ENCODE measurements at places on chromosomes 2 and 18.

DNA sequence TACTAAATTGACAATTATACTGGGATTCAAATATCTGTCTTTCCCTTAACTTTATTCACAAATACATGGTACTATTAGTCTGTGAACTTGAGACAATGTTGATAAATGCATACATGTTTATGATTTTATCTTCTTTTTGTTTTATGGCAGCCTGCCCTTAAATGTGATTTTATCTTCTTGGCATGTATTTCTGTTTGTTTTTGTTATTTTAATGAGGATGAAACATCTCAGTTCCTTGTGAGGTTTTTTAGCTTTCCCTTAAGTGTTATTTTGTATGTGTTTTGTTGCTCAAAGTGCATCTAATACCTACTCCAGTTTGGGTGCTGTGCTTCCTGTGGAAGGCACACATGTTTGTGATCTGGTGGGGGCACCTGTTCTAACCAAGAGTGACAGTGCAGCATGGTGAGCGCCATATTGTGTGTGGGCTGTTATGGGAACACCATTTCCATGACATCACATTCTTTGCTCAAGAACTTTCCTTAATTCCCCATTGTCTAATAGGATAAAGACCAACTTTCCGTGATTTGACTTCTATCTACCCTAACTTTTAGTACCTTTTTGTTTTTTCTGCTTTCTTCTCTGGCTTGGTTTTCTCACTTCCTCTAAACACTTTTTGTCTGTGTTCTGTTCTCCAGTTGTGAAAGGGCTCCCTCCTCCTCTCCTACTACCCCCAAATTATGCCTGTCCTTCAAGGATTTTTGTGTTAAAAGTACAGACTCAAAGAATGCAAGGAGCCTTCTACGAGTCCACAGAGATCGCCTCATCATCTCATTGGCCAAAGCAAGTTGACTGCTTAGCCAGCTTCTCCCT, 162.1 kb upstream of the TTC39C start:
- DNase-seq = no peak

- DNase-seq = no peak
Observed at GRCh38 chr2:43019025-43019367, 207.4 kb downstream of the ZFP36L2 start.

DNA sequence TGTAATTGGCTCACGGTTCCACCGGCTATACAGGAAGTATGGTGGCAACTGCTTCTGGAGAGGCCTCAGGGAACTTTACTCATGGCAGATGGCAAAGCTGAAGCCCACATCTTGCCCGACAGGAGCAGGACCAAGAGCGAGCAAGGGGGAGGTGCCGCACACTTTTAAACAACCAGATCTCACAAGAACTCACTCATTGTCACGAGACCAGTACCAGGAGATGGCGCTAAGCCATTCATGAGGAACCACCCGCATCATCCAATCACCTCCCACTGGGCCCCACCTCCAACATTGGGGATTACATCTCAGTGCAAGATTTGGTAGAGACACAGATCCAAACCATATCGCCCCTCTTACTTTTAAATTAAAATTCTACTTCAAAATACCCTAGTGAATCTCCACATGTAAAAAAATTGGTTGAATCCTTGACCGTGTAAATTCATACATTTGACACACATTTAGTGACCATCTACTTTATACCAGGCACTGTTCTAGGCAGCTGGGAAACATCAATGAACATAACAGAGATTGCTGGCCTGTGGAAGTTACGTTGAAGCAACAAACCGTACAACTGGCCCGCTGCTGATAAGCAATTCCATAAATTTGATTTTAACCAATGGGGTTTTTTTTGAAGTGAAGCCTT, 87.6 kb downstream of the ALPK2 start:
- DNase-seq = peak; percentile 18

GRCh38 chr2:234308813-234309195, 188.1 kb downstream of the ARL4C start:
- DNase-seq = no peak

GRCh38 chr2:237590272-237591140, at the start of gene RAB17:
RAB17 (minus strand) TSS chr2:237590734; CDS start chr2:237586154, 4,580 bp downstream.
- DNase-seq = peak; percentile 7

- DNase-seq = no peak
Observed at GRCh38 chr2:183665425-183665824, 541.2 kb downstream of the NUP35 start.

DNA sequence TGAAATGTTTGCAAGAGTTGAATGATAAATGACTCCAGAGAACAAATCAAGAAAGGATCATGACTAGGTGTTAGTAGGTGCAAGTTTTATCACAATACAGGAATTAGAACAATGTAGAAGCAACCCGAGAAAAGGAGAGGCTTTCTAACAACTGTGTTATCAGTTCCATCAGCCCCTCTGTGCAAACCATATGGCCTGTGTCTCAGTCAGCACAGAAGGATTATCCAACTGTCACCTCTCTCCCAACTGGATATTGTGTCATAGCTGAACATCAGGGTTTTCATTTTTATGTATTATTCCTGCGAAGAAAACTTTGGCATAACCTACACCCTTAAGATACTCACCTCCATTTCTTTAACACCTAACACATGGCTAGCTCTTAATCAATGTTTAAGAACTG, 321.6 kb upstream of the RND3 start:
- DNase-seq = no peak

- DNase-seq = peak; percentile 7
Observed at GRCh38 chr18:4586731-4587130, 131.6 kb upstream of the DLGAP1 start.

GRCh38 chr2:9771481-9772017, 71.7 kb upstream of the TAF1B start:
- DNase-seq = no peak

GRCh38 chr2:102662833-102663232, 43.5 kb downstream of the SLC9A2 start:
- DNase-seq = no peak

DNA sequence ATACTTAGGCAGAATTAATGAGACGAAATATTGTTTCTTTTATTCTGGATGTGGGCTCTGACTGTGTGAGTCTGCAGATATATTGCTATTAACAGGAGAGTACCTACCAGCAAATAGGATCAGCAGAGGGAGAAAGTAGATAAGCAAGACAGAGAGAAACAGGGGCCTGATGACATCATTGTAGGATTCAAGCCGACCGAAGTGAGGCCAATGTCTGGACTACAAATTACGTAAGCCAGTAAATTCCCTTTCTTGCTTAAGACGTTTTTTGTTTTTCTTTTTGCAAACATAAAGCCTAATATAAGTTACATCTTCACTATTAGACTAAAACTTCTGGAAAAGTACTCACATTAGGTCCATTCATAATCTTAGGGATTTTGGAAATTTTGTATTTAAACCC, 21.4 kb upstream of the PTPRM start:
- no peak for DNase-seq

DNA sequence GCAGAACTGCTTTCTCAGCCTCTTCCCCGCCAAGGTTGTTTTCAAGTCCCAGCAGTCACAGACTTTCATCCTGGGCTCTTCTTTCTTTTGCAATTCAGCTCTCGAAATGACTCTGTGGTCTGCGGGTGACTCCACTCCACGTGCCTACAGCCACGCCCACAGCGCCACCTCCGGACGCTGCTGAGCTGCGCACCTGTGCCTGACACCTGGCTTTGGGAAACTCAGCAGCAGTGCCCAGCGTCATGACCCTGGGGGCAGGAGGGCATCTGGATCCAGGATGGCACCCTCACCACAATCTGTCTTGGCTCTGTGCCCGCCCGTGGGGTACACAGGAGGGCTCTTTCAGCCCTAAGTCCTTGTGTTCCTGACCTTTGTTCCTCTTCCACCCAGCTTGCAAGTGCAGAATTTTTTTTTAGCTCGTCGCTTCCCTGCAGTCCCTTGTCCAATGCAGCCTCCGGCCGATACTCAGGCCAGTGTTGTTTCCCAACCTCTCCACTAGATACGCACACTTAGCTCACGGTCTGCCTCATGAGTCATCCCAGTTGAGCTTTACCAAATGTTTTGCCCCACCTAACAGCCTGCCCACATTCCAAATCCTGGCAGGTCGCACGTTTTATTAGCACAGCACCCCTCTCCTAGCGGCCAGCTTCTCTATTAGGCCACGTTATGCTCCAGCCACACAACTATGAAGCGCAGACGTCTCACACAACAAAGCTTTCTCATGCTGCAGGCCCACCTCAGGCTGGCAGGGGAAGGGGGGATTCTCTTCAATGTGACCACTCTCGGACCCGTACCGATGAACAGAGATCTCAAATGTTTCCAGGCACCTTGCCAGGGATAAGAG, 6.5 kb upstream of the CAPN10 start:
- DNase-seq = peak; percentile 35

DNA sequence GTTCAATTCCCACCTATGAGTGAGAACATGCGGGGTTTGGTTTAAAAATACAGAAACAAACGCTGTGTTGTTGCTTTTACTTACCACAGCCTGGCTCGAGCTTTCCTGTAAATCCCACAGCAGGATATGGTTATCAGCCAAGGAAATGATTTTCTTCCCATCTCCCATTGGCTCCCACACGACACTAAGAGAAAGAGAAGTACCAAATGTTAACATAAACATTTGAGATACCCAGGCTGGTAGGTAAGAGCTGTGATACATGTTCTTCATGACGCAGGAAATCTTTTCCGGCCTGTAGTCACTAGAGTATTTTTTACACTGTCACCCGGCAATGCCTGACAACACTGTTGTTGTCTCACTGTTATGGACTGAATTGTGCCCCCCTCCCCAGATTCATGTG, 163.6 kb downstream of the EIPR1 start:
- DNase-seq = no peak
